Activated CD8-positive, alpha-beta memory T cell treated with anti-CD3 and anti-CD28 coated beads for 24 hours (primary cell): ENCODE measurements at places on chromosomes 3 and 15.

- DNase-seq: no peak
Measured at GRCh38 chr3:177640319-177640965, 443.2 kb upstream of the TBL1XR1 start.

- DNase-seq: no peak
Measured at GRCh38 chr3:126618760-126619159, 36.2 kb downstream of the TXNRD3 start.

GRCh38 chr3:155603302-155603701, 141.6 kb downstream of the PLCH1 start:
- DNase-seq: no peak

- no peak for DNase-seq
Measured at GRCh38 chr3:82044930-82045705, 283.7 kb upstream of the GBE1 start.

DNA sequence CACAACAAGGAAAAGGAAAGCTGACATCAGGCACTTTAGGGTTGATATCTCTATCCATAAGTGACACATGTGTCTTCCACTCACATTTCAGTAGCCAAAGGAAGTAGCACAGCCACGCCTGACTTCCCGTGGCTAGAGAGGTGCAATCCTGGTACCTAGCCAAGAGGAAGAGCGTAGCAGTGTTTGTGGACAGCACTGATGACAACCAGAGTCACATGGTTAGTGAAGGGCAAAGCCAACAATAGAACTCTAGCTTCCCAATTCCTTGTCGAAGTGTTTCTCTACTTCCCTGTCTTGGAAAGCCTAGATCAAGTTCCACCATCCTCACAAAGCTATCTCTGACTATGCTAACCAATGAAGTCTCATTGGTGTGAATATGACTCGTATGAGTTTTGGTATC, 189.2 kb downstream of the RSL24D1 start:
- DNase-seq: no peak

GRCh38 chr15:76963596-76963995, 31.3 kb upstream of the PSTPIP1 start:
- DNase-seq: no peak

DNA sequence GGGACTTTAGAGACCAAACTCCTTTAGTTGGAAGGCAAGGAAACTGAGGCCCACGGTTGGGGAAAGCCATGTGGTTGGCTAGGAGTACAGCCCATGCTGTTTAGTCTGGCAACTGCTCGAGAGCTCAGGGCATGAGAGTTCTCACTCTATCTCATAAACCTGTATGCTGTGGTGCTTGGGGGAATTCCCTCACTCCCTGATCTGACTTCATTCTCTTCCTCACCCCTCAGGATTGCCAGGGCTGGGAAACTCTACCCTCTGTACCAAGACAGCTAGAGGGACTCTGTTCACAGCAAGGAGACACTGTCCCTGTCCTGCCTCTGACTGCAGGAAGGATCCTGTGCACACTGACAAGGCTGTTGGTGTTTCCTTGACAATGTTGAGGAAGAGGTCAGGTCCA, 230.2 kb downstream of the ZNF621 start:
- DNase-seq: no peak

DNA sequence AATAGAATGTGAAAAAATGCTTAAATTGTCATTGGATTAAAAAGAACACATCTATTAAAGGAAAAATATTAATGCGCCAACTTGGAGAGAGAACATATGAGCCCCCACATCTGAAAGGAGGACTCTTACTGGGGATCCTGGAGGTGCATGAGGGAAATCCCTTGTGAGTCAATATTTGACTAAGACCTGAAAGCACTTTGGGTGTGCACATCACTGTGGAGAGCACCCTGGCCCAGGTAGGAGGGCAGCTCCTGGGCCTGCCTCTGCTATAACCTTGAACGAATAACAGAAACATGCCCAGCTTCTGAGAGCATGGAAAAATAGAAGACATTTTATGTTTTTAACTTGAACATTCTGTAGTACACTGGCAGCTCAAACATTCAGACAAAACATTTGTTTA, 199.8 kb downstream of the GAP43 start:
- no peak for DNase-seq

- no peak for DNase-seq
Measured at GRCh38 chr3:184559336-184559735, 2.2 kb upstream of the EPHB3 start.

GRCh38 chr3:186965141-186965879, 35.0 kb downstream of the ST6GAL1 start:
- DNase-seq: no peak

- no peak for DNase-seq
Measured at GRCh38 chr15:100680726-100681125, 78.3 kb downstream of the ASB7 start.

GRCh38 chr3:126023390-126023789, 54.4 kb downstream of the ROPN1B start:
- peak; percentile 11 for DNase-seq

- no peak for DNase-seq
Measured at GRCh38 chr3:123271466-123272159, 69.9 kb downstream of the SEC22A start.

DNA sequence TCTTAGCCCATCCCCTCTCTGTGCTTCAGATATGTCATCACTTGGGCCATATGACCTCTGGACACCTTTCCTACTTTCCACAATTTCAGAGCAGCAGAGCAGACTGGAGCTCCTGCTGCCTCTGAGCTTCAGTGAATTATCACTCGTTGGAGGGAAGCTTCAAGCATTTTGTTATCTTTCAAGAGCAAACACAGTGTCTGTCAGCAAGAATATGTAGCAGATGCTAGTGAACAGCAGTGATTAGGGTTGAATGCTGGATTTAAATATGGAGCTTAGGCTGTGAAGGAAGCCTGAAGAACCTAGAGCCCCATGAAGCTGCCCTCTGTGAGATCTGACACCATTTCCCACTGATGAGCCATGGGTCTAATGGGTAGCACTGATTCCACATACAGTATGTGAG, 115.4 kb downstream of the UBE3A start:
- no peak for DNase-seq

GRCh38 chr15:52421029-52421428, 107.7 kb downstream of the MYO5A start:
- DNase-seq: no peak

GRCh38 chr3:53495146-53495519, 722 bp downstream of the CACNA1D start:
- no peak for DNase-seq

DNA sequence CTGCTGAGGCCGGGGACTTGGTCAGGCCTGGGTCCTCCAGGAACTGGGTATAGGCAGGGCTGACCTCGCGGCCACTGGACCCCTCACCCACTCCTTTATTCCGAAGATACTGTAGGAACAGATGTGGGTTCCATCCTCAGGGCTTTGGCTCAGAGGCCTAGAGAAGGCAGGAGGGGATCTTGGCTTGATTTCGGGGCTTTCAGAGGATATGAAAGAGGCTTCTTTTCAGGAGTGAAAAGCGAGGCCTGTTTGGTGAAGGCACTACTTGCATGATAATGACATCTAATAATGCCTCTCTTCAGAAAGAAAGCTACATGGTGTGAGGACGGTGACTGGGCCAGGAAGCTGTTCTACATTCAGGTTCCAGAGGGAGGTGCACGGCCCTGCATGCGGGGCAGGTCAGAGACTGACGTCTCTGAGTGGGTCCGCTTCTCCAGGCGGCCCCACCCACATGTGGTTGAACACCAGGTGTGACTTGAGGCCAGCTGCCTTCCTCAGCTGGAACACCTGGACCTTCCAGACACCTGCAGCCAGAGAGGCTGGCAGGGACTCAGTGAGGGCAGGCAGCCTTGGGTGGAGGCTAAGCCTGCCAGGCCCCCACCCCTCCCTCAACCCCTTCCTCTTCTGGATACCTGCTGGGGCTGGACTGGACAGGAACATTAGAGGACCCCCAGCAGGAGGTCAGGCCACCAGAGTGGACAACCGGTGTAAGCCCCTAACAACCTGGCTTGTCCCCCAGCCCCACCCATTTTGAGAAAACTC, 31.1 kb upstream of the HHATL start:
- DNase-seq: peak; percentile 42

GRCh38 chr15:63818629-63819028, 15.1 kb downstream of the HERC1 start:
- DNase-seq: no peak

DNA sequence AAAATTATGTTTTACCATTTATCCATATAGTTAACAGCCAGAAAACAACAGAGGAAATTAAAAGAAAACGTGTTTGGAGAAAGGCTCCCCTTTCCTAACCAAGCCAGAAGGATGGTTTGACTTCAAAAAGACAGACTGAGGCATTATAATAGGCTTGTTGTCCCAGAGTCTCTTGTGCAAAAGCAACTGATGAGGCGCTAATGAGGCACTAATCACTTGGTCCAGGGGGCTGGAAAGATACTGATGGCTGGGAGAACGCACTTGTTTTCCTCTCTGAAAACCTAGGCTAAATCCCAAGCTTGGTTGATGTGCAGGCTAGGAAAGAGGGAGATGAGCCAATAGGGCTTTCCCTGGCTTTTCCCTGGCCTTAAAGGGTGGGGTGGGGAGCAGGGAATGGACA, 389.6 kb downstream of the NTRK3 start:
- no peak for DNase-seq

- DNase-seq: no peak
Measured at GRCh38 chr3:194592798-194593752, 40.1 kb downstream of the TMEM44 start.

GRCh38 chr3:50256978-50257890, 11.7 kb upstream of the SEMA3B start:
- DNase-seq: no peak

- no peak for DNase-seq
Measured at GRCh38 chr15:101207867-101208288, 44.0 kb downstream of the CHSY1 start.

DNA sequence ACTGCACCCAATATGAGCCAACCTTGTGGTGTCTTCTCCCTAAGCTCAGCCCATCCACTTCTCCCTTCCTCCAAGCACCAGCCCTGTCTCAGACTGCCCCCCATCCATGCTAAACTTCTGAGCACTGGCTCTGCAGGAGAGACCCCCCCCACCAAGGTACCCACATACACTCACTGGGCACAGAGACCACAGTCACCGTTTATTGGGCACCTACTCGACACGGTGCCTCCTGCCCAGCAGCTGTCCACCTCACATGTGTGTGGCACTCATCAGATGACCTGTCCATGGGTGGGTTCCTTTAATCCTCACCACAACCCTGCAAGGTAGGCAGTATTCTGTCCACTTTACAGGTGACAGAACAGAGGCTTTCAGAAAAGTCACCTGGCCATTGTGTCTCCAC, 22.3 kb upstream of the SFMBT1 start:
- DNase-seq: no peak

- no peak for DNase-seq
Measured at GRCh38 chr3:187210545-187211327, 13.4 kb downstream of the RTP1 start.

DNA sequence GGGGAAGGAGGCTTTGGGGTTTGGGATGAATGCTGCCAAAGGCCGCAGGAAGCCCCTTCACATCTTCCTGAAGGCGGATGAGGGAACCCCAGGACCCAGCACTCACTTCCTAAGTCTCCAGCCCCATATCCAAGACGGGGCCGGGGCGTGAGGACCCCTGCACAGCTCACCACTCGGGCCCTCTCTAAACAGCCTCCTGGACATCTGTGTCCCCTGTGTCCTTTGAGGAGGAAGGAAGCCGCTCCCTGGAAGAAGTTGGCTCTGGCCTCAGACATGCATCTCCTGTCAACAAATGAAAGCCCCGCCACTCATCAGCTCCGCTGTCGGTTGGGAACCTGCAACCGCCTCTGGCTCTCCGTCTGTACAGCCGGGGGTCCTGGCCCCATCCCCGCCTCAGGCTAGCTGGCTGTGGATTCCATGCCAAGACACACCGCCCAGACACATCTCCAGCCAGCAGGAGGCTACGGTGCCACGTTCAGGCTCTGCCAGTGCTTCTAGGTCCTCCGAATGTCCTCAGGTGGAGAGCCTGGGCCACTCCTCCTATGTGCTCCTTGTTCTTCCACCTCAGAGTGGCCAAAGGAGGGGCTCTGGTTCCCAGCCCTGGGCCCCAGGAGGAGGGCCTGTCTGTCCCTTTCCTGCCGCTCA, 140.0 kb upstream of the MEF2A start:
- DNase-seq: peak; percentile 68

GRCh38 chr3:69558912-69559311, 173.0 kb upstream of the FRMD4B start:
- no peak for DNase-seq

GRCh38 chr3:124791639-124792151, 61.4 kb downstream of the UMPS start:
- no peak for DNase-seq

DNA sequence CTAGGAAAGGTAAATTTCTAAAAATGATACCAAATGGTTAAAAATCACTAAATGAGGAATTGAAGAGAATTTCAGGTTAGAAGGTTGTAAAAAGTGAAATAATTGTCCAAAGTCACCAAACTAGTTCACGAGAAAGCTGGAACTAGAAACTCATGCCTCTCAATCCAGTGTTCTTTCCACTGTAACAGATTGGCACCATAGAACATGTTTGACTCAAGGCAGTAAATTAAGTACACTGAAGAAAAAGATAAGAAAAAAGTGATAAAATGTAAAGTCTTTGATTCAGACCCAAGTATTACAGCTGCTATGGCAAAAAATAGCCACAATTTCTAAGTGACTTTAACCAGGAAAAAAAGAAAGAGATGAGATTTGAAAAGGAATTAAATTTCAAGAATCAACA, 26.5 kb downstream of the ZBTB20 start:
- no peak for DNase-seq

- no peak for DNase-seq
Measured at GRCh38 chr3:149489060-149489690, 14.7 kb downstream of the TM4SF4 start.

- DNase-seq: no peak
Measured at GRCh38 chr3:79598594-79598993, 169.2 kb downstream of the ROBO1 start.

- DNase-seq: peak; percentile 41
Measured at GRCh38 chr15:78617076-78617475, 3.7 kb downstream of the CHRNA3 start.

DNA sequence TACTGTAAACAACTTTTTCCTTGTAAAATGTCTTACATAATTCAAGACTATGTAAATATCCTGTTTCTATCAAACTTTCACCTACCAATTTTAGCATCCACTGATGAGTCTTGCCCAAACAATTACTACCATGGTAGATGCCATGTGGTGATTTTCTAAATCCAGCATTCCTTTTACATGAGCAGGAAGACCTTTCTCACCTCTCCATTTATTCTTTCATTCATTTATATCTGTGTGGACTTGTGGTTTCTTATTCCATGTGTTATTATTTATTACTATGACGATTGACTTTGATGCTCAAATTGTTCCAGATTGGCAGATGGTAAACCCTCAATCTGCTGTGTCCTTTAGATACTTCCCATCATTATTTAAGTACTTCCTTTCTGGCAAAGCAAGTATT, 62.4 kb downstream of the IFT57 start:
- no peak for DNase-seq

GRCh38 chr3:24359645-24360462, 134.8 kb downstream of the THRB start:
- no peak for DNase-seq

- no peak for DNase-seq
Measured at GRCh38 chr3:86986671-86987420, 4.1 kb downstream of the VGLL3 start.

GRCh38 chr3:171809611-171809860, 747 bp downstream of the PLD1 start:
- DNase-seq: no peak

- DNase-seq: no peak
Measured at GRCh38 chr3:37026851-37027250, 33.5 kb downstream of the MLH1 start.

- DNase-seq: no peak
Measured at GRCh38 chr3:40207796-40208195, 101.7 kb upstream of the EIF1B start.
